ENCODE measurements at places on chromosomes 11 and 22. TPM values are rescaled to one million over a fixed set of nuclear protein-coding genes. Genes with fewer than 3 reads are reported as not detected.

DNA sequence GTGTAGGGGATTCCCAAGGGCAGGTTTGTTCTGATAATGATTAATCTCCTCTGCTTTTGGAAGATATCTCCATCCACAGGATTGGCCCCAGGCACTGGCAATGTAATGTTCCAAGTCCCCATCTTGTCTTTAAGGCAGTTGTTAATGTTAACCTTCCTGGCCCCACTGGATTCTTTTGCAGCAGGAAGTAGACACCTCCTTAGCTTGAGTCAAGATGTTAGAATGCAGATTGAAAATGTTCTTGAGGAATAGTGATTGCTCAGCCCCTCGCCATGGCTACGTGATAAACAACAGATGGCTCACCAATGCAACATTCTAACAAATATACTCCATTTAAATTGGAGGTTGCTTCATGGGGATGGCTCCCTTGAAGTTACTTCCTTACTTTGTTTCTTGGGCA, 7.3 kb downstream of the HEPHL1 start:
- DNase-seq = no peak

DNA sequence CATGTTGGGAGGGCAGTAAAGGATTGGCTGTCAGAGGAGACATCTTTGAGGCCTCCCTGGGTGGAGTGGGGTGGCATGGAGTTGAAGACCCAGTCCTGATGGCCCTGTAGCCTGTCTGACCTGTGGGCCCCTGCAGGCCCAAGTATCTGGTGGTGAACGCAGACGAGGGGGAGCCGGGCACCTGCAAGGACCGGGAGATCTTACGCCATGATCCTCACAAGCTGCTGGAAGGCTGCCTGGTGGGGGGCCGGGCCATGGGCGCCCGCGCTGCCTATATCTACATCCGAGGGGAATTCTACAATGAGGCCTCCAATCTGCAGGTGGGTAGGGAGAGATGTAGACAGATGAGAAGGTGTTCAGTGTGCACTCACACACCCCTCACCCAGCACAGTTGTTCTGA, 2.6 kb downstream of the NDUFV1 start:
- DNase-seq = no peak

DNA sequence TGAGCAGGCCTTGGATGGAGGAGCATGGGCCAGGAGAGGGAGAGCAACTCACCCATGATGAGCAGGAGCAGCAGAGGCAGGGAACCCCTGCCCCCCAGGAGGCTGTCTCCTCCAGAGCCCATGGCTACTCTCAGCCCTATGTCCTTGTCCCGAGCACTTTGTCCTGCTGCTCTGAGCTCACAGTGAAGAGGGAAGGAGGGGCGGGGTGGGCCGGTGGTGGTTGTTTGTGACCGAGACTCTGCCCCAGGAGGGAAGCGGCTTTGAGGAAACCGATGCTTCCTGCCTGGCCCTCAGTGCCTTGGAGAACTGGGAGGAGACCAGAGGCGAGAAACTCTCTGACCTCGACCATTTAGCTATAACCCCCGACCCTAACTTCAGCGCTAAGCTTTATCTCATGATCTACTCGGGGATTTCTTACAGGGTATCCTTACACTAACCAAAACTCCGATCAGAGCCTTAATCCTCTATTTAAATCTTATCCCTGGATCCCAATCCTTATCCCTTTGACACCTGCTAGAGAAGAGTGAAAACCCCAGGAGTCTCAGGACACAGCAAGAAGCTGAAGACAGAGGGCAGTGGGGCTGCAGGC, at the start of gene ROBO4:
Gene ROBO4, minus strand, starts transcription at position 192 of the 589 bp plus-strand sequence. Its CDS starts 70 bp downstream, at position 122.
- no peak for DNase-seq

DNA sequence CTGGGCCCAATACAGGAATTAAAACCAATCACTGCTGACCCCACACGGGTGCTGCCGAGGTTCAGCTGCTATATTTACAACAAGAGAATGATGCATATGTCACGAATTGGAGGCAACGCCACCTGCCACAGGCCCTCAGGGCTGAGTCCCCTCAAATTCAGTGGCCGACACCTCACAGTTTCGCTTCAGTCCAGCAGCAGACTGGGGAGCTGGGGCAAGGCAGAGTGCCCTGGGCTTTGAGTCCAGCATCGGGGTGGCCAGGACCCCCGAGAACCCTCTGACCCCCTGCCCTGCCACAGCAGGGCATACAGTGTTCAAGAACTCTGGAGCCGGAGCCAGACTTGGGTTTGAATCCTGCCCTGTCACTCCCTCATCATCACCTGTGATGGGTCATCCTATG, 247.2 kb downstream of the CTTN start:
- no peak for DNase-seq

Gene KRTAP5-8
- not detected for total RNA-seq

DNA sequence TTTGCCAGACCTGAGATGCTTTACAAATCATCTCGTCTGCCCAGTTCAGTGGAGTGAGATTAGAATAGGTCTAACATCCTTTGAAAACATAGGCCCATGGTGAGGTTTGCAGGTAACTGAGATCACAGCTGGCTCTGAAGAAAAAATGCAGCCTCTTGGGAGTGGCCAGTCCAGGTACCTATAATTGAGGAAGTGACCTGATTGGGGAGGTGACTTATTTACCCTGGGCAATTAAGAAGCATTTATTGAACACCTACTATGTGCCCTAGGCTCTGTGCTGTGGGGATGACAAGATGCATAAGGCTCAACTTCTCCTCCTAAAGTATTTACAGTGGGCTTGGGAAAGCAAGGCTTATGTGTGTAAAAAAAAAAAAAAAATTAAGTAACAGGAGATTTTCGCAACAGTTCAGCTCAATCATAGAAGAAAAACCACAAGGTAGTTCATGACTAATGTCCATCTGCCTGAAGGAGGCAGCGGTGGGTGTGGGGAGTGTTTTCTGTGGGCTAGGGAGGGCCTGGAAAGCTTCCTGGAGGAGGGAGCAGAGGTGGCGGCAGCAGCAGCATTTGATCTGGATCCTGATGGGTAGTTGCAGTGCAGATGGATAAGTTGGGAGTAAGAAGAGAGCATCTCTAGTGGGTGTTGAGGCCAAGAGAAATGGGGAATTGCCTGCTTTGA, 16.1 kb downstream of the MICAL2 start:
- no peak for DNase-seq

Gene SHANK3
- total RNA-seq = 51.9 TPM
